ENCODE measurements at places on chromosomes 1 and 21.

GRCh38 chr1:197066719-197067456 lies at the start of gene F13B:
F13B (minus strand) TSS chr1:197067260; CDS start chr1:197067223, 37 bp downstream.
- no peak for DNase-seq

GRCh38 chr21:36848730-36849274 lies 117.7 kb downstream of the HLCS start:
- no peak for DNase-seq

GRCh38 chr1:39761557-39762260 lies 9.4 kb downstream of the OXCT2 start:
- DNase-seq: no peak

GRCh38 chr1:241675983-241676382 lies 23.9 kb downstream of the WDR64 start:
- DNase-seq: no peak

- no peak for DNase-seq
These were observed 51.0 kb upstream of the DMRTB1 start for GRCh38 chr1:53408013-53408754.

- DNase-seq: no peak
These were observed 964.1 kb downstream of the TTLL7 start for GRCh38 chr1:83034851-83035250.

DNA sequence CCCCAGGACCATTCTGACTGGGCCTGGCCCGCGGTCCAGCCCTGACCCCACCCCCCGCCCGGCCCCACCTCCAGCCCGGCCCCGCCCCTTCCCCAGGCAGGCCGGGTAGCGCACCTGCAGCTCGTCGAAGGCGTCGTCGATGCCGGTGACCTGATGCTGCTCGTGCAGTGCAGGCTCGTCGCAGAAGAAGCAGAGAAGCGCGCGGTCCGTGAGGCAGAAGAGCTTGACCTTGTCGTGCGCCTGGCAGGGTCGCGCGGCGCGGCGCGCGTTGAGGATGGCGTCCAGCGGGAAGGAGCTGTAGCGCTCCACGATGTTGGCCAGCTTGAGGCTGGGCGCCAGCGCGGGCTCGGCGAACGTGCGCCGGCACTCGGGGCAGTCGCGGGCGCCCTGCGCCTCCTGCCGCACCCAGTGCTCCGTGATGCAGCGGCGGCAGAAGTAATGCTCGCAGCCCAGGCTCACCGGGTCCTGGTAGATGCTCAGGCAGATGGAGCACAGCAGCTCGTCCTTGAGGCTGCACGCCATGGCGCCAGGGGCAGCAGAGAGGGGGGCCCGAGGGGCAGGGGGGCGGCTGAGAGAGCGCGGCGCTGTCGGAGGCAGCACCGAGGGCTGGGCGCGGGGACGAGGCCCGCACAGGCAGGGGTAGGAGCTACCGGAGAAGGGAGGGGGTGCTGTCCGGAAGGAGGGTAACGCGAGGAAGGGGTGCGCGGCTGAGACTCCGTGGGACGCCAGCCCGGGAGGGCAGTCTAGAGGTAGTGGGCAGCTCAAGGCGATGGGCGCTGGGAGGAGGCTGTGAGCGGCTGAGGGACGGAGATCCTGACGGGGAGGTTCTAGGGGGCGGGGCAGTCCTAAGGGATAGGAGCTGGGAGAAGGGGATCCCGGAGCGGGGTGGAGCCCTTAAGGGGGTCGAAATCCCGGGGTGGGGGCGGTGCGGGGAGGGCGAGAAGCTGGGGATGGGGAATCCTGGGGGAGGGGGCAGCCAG lies 642 bp downstream of the TRIM62 start:
- no peak for DNase-seq

DNA sequence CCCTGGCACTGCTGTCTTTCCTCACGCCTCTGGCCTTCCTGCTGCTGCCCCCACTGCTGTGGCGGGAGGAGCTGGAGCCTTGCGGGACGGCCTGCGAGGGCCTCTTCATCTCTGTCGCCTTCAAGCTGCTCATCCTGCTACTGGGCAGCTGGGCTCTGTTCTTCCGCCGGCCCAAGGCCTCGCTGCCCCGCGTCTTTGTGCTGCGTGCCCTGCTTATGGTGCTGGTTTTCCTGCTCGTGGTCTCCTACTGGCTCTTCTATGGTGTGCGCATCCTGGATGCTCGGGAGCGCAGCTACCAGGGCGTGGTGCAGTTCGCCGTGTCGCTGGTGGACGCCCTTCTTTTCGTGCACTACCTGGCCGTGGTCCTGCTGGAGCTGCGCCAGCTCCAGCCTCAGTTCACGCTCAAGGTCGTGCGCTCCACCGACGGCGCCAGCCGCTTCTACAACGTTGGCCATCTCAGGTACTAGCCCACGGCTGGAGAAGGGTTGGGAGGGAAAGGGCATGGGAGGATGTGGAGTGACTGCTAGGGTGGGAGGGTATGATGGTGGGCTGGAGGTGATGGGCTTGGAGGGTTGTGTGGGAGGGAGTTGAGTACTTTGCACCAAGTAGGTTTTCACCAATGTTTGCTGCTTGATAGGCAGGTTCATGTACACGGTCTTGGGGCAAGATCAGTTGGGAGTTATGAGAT lies 18.9 kb downstream of the VANGL2 start:
- no peak for DNase-seq

- DNase-seq: no peak
These were observed 17.1 kb upstream of the SPSB1 start for GRCh38 chr1:9275567-9276034.

GRCh38 chr1:58927041-58927721 lies 143.3 kb upstream of the JUN start:
- no peak for DNase-seq

- DNase-seq: no peak
These were observed 12.4 kb downstream of the SLC1A7 start for GRCh38 chr1:53129891-53130597.

DNA sequence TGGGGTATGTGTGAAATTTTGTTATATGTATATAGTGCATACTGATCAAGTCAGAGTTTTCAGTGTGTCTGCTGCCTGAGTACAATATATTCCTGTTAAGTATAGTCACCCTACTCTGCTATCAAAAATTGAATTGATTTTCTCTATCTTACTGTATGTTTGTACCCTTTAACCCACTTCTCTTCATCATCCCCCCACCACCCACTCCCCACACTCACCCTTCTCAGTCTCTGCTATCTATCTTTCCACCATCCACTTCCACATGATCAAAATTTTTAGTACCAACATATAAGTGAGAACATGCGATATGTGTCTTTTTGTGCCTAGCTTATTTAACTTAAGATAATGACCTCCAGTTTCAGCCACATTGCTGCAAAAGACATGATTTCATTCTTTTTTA lies 4.2 kb downstream of the LY9 start:
- no peak for DNase-seq

DNA sequence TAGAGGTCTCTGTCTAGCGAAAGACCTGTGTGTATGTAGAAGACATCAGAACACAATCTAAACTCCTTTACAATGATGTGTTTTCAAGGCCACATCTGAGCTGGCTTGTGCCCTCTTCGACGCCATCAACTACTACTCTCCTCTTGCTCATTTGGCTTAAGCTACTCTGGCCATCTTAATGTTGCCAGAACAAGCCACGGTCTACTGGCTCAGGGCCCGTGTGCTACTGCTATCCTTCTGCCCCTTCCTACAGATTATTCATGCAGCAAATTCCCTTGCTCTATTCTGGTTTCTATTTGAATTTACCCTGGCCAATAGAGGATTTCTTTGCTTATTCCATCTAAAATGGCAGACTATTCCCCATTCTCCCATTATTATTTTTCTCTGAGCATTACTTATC lies 121.7 kb downstream of the ZZZ3 start:
- DNase-seq: no peak

- no peak for DNase-seq
These were observed 28.9 kb upstream of the EFCAB14 start for GRCh38 chr1:46747683-46748288.

DNA sequence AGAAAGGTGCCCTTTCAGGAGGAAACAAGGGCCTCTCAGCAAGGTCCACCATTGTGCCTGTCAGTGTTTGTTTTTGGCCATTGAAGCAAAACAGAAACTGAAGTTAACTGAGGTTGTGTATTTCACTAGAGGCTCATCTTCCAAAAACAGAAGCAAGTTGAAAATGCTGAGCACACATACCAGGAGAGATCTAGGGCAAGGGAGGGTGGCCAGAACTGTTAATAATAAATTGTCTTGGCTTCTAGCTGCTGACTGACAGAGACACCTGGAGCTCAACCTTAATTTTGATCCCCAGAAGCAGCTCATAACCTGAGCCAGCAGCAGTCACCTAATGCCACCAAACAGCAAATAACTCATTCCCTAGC lies 5.2 kb downstream of the AGMAT start:
- DNase-seq: no peak

DNA sequence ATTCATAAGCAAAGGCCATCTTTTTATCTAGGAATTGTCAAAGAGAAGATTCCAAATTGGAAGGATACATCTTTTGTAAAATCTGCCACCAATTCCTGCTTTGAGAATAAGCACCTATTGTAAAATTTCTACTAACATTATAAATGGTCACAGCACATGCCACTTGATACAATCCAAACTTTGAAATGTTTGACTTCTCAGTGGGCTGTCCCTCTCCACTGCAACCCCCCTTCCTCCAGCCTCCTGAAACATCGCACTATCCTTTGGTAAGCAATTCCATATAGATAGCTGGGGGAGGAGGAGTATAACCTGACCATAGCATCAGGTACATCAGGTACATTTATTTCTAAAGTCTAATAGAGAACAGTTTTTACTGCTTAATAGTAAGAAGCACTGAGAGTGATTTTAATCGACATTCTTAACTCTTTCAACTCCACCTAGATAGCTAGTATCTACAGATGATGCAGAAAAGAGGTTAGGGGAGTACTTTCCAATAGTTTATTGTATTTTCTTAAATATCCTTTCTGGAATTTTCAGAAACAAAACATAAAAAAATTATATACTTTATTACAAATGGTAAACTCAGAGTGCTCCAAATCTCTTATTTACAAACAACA lies 2.9 kb downstream of the JUN start:
- DNase-seq: no peak

- DNase-seq: no peak
These were observed 65.3 kb downstream of the LAMC2 start for GRCh38 chr1:183251101-183251958.

DNA sequence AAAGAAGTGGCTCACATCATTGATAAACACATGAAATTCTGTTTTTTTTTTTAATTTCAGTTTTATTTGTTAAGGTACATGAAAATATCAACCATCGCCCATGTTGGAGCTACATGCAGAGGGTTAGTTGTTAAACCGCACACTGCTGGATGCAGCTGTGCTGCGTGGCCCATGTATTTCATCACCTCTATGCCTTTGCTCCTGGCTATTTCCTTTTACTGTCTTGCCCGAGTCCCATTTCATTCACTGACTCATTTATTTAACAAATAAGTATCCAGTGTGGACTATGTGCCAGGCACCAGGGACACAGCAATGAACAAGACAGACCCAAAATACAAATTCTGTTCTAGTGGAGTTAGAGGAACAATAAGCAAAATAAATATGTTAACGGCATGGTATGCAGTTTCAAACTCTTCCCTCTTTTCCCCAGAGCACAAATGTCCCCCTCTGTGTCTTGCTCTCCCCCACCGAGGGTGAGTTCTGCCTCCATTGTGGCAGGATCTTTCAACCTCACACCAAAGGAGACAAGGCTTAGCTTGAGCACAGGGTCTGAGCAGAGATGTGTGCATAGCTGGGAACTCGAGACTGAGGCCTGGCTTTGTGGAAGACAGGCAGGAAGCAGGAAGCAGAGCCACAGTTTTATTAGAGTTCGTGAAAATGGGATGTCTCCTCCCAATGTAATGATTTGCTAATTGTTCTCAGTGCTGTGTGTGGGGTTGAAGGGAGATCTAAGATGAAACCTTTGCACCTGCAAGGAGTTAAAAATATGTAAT lies 44.6 kb downstream of the MAN1C1 start:
- no peak for DNase-seq

DNA sequence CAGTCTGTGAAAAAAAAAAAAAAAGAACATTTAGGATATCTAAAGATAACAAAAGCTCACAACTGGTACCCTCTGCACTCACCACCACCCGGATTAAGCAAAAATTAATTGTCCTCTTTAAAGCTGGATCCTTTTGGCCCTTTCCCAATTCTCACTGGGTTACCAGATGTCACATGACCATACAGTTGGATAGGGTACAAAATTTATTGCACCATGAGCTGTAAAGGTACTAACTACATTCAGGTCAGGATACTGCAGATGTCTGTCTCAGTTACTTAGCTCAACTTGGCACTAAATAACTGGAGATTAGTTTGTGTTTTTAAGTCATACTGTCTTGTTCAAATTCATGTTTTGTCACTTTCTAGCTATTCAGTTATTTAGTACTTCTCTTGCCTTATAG lies 96.3 kb downstream of the GPATCH2 start:
- DNase-seq: no peak

DNA sequence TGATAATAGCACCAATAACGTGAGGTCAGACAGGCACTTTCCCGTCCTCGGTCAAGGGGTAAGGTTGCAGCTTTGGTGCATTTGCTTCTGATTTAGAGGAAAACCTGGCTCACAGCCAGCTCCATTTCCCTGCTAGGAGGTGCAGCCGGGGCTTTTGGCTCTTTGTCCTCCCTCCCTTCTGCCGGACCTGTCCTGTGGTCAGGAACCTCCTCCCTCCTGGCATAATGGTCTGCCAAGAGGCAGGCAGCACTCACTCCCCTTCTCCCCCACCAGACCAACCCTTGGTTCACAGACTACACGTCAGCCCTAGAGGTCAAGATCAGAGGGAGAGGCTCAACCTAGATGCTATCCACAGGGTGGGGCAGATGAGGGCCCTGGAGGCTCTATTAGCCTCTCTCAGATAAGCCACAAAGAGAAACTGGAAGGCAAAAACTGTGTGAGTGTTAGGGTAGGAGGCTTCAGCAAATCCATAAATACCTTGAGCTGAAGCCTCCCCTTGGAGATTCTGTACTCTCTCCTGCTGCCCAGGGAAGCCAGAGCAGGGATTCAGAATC lies 64.8 kb downstream of the PLXNA2 start:
- no peak for DNase-seq

GRCh38 chr1:53548031-53548491 lies 88.9 kb downstream of the DMRTB1 start:
- no peak for DNase-seq

GRCh38 chr21:44793592-44794374 lies 7.8 kb downstream of the UBE2G2 start:
- DNase-seq: no peak

DNA sequence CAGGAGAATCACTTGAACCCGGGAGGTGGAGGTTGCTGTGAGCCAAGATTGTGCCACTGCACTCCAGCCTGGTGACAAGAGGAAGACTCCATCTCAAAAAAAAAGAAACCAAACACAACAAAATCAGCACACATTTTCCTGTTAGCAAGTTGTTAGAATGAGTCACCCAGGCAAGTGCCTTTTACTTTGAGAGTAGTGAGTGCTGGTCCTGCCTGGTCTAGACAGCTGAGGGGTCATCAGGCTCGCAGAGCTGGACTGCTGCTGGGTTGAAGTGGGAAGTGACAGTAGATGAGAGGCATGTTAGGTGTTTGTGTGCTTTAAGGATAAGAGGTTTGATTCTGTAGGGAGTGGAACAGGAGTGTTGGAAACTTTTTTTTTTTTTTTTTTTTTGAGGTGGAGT lies 31.9 kb downstream of the GNPAT start:
- no peak for DNase-seq
